Prostate gland (tissue), 2 donors: ENCODE measurements at places on chromosomes 12 and 14. TPM values are rescaled to one million over a fixed set of nuclear protein-coding genes. Genes with fewer than 3 reads are reported as not detected.
A peak's percentile ranks its signal among the peaks of the same experiment; 100 is the strongest.

DNA sequence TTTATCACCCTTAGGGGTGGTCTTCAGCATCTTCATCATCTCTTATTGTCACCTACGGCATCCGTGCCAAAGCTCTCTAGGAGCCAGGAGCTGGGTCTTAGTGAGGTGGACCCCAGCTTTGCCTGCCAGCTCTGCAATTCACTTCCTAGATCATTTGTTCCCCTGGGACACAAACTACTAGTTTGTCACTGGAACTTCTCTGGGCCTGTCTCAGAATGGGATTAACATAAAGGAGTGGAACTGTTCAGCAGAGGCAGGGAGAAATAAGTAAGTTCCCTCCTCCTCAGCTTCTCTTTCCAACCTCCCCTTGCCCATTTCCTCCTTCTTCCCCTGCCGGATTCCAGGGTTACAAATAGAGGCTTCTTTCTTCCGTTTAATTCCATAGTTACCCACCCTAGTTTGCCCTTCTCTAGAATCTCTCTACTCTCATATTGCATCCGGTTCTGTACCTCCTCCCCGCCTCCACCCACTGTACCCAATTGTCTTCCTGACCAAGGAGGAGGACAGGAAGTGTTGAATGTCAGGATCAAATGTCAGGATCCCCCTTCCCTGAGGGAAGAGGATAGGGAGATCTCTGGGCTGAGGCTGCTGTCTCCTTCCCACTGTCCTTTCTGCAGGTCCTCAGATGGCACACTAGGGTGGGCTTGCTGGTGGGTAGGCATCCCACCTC, 25.0 kb downstream of the LARP4 start:
- DNase-seq = no peak

DNA sequence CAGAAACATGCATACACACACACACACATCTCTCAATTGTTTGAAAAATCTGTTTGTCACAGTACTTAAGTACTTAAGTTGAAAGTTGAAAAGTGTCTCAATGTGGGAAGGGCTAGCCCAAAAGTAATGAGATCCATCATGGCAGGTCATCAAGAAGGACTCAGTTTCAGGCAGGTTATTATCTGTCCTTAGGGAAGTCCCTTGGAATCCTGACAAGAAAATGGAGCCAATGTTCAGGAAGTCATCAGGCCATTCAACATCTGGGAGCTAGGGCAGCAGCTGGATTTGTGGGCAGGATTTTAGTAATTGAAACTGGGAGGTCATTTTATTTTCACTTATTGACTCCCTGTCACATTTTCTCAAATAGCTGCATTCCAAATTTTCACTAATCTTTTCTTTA, 56.0 kb downstream of the MSRB3 start:
- DNase-seq = no peak

- DNase-seq = no peak
Observed at GRCh38 chr12:57707250-57707649, 13.3 kb downstream of the OS9 start.

- DNase-seq = no peak
Observed at GRCh38 chr12:62694632-62695031, 228.0 kb downstream of the MON2 start.

GRCh38 chr14:69887740-69888657, 8.8 kb downstream of the SMOC1 start:
- DNase-seq = no peak

DNA sequence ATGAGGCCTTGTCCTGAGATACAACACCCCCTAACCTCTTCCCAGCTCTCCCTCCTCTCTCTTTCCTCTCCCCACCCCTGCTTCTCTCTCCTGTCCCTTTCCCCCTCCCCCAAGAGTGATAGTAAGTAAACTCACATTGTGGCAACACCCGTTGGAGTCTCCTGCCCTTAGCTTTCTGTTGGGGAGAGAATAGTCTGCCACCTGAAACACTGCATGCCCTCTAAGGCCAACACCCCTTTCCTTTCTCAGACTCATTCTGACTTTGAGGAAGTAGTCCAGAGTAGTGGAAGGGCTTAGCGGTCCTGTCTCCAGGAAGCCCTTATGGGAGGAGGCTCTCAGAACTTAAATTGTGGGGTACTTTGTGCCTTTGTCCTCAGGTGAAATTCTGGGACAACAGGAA, 95.2 kb downstream of the PRKCH start:
- DNase-seq = no peak

DNA sequence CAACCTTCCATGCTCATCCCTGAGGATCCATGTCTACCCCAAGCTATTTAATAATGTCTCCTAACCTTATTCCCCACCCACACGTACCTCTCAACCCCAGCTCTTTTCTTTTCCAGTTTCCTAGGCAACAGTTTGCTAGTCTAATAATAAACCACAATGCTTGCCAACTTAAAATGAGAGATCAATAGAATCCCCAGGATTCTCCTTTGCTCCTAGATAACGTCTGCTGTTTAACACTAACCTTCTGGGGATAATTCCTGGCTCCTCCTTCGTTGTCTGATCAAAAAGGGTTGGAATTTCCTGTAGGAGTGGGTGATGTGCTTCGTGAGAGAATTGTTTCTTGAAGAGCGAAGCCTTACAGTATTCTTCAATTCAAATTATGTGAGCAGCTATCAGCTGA, 42.2 kb upstream of the DBX2 start:
- no peak for DNase-seq

GRCh38 chr12:94147991-94148738, at the start of gene PLXNC1:
PLXNC1 (plus strand) TSS chr12:94148577; CDS start chr12:94148972, 395 bp downstream.
- DNase-seq = no peak

GRCh38 chr14:60355768-60356167, 106.7 kb downstream of the PPM1A start:
- DNase-seq = no peak

- DNase-seq = no peak
Observed at GRCh38 chr12:45216983-45217485, 1.1 kb downstream of the ANO6 start.

- DNase-seq = no peak
Observed at GRCh38 chr12:16857456-16857923, 251.5 kb upstream of the LMO3 start.

- no peak for DNase-seq
Observed at GRCh38 chr12:71411635-71412034, 28.0 kb upstream of the LGR5 start.

- no peak for DNase-seq
Observed at GRCh38 chr14:106662936-106663550, 1136.7 kb downstream of the TMEM121 start.

GRCh38 chr14:26233118-26233517, 364.7 kb downstream of the NOVA1 start:
- no peak for DNase-seq

DNA sequence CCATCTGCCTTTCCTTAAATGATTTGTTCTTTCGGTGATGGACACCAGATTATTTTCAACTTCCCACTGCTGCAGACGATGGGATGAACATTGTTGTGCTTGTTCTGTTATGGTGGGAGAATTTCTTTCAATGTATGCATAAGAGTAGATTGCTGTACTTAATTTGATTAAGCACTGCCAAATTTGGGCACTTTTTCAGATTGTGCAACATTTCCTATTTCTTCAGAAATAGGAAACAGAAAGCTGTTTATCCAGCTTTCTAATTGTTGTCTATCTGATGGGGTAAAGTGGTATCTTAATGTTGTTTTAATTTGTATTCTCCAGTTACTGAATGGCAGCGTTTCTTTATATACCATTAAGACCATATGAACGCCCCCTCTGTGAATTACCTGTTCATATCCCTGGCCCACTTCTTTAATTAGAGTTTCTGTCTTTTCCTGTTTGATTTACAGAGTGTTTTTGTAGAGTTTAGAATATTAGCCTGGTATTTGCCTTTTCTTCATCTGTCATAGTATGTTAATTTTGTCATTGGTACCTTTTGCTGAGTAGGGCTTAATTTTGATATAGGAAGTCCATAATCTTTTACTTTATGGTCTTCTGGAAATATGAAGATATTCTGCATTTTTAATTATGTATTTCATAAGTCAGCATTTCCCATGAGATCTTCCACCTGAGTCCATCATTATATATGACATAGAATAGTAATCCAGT, 59.6 kb downstream of the DIP2B start:
- no peak for DNase-seq

GRCh38 chr12:19801941-19802340, 362.6 kb downstream of the AEBP2 start:
- DNase-seq = no peak

GRCh38 chr14:81193924-81194633, 26.7 kb downstream of the GTF2A1 start:
- no peak for DNase-seq

GRCh38 chr14:97218691-97219430, 421.7 kb downstream of the VRK1 start:
- DNase-seq = no peak

DNA sequence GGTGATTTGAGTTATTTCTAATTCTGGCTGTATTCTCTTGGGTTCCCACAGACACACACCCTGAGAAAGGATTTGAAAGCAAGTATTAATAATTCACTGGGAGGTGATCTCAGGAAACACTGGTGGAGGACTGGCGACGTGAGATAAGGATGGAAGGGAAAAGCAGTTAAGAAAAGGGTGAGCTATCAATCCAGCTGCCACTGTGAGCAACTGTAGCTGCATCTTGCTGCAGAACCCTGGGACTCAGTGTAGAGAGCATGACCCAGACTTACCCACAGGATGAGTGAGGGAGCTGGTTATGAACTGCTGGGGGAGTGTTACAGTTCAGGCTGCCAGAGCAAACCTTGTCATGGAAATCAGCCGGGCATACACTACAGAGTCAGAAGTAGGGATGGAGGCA, 71.9 kb downstream of the RESF1 start:
- DNase-seq = no peak

DNA sequence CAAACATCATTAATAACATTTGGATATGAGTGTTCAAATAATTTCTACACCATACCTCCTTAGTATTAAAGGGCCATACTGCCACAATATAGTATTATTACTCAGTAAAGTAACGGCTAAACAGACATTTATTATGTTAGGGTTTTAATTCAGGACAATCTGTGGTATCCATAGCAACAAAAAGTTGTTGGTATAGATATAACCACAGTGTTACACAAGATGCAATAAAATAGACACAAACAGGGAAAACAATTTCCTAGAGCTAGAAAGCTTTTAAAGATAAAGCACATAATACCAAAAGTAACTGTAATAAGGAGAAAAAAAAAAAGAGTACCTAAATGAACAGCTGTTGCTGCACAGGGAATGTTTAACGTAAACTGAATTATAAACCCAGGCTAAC, 16.1 kb downstream of the CNIH1 start:
- DNase-seq = no peak

DNA sequence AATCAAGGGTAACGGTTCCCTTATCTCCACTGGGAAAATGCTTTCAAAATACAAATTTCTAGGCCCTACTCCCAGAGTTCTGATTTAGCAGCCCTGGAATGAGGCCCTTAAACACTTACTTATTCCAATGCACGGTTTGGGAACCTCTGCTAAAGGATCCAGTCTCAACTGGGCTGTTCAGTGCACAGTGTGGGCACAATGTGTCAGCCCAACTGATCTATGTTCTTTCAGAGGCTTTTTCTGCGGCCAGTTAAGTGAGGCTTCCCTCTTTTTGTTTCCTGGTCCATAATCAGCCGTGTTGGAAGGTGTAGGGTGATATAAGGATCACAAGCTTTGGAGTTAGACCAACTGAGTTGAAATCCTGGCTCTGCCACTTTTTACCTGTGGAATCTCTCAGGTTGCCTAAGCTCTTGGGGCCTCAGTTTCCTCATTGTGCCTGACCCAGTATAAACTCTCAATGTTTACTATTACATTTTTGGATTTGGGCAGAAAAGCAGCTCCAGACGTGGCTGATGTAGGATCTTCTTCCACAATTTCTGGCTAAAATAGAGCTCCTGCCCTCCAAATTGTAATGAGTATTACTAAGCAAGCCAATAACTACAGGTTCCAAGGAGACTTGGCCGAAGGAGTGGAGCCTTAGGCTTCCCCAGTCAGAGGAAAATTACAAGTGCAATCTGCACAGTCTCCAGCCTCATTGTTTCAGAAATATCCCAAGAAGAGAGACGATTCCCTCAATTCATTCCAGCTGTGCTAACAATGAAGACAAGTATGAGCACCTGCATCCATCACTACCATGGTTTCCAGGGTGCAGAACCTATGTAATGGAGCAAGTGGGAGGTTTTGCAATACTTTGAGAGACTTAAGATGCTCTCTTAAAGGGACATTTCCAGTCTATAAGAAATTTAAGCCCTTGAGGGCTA, 2.3 kb upstream of the ANGEL1 start:
- DNase-seq = no peak

- DNase-seq = peak; percentile 68
Observed at GRCh38 chr14:68598621-68599447, 194.0 kb downstream of the ZFP36L1 start.

- DNase-seq = no peak
Observed at GRCh38 chr12:26135571-26135970, 10.7 kb upstream of the BHLHE41 start.

DNA sequence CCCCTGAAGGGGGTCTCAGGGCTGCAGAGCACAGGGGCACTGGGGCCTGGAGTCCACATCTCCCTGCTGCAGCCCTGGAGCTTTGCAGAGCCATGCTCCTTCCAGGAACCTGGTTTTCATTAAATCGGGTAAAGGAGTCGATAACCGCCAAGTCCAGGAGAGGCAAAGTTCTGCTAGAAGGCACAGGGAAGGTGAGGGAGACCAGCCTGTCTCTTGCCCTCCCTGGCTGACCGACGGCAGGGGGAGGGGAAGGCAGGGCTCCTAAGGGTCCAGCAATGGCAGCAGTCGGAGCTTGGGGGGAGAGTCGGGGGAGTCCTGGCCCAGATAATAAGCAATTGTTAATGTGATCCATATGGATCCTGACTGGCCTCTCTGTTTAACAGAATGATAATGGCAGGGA, 3.0 kb downstream of the FIGNL2 start:
- no peak for DNase-seq

- DNase-seq = no peak
Observed at GRCh38 chr14:61126603-61127498, 145.8 kb downstream of the SLC38A6 start.

- DNase-seq = no peak
Observed at GRCh38 chr12:30874455-30875321, 51.9 kb upstream of the TSPAN11 start.

- DNase-seq = no peak
Observed at GRCh38 chr14:44963775-44964380, 1.9 kb downstream of the TOGARAM1 start.

DNA sequence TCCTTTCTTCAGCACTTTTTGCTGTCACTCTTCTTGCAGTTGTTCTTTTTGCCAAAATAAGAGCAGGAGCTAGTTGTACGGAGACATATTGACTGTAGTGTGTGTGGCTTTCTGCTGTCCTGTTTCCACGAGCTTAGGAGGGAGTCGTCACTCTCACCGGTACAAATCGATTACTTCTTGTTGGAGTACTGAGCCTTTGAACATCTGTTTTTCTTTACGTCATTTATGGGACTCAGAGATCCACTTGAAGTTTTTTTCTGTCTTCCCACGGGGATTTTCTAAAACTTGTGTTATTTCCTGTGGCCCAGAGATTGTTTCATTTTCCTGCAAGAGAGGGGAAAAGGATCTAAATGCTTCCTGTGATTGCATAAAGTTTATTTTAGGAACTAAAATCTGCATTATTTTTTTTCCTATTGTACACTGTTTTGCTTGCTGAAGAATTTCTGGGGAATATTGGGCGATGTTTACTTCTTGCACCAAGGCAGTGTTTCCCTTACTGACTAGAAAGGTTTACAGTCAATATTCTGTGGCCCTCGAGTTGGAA, 199.8 kb upstream of the ARHGAP5 start:
- no peak for DNase-seq

- DNase-seq = no peak
Observed at GRCh38 chr14:105497671-105498429, 6.8 kb downstream of the TEDC1 start.

CRACR2A gene
- 21.6 TPM for total RNA-seq

DPPA3 gene
- total RNA-seq = 1.8 TPM

HELB gene
- 4.1 TPM for total RNA-seq

SLC2A13 gene
- 5.9 TPM for total RNA-seq

PPM1H gene
- total RNA-seq = 46.9 TPM

SLCO1B1 gene
- not detected for total RNA-seq

PLBD1 gene
- total RNA-seq = 5.7 TPM

FAIM2 gene
- total RNA-seq = 12.0 TPM
